Karpas-422 (cell line): ENCODE measurements at places on chromosomes 5 and 9. TPM values are rescaled to one million over a fixed set of nuclear protein-coding genes. Genes with fewer than 3 reads are reported as not detected.

Gene DIPK1B
- not detected in 2 replicates for total RNA-seq

DNA sequence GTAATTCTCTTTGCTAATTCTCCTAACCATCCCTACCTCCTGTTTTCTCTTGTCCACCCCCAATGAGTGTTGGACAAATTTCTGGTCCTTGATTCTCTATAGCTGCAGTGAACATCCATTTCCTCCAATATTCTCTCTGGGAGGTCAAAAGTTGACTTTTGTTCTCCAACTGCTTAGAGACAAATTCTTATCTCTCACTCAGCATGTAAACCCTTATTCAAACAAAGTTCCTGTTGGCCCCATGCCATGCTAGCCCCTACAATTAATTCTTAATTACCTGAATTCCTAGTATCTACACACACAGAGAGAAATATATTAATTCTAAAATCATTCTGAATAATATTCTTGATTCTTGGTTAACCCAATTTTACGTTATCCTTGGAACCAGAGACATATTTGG, 472.9 kb upstream of the ACTBL2 start:
- no peak for DNase-seq

- DNase-seq, result no peak
Measured at GRCh38 chr5:125100951-125101350, 354.5 kb upstream of the ZNF608 start.

- DNase-seq, result no peak
Measured at GRCh38 chr9:16482764-16483163, 387.7 kb downstream of the BNC2 start.

Gene OR13C2
- not detected in 2 replicates for total RNA-seq

DNA sequence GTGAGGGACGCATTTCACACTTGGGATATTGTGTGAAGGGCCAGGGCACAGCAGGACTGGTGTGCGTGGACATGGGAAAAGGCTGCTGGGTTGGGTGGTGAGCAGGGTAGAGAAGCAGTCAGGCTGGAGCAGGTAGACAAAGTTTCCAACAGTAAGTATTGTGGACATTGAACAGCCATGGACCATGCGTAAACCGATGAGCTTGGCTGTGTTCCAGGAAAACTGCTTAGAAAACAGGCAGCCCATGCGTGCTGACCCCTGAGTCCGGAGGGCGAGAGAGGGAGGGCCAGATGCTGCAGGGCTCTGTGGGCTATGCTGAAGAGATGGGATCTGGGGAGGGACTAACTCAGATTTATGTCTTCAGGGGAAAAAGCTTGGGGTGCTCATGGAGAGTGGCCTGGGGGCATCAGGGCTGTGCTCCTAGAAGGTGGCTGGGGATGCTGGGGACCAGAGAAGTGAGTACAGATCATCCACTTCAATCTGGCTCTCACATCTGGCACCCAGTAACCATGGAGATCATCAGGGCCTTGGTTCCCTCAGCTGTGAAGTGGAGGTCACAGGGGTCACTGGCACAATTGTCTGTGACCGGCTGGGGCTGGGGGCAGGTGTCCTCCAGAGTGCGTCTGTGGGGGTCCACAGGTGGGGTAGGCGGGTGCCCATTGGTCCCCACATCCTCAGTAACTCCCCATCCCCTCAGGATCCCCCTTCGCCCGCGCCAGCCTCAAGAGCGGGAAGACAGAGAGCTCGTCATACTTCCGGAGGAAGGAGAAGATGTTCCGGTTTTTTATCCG, 93.3 kb downstream of the CACNA1B start:
- no peak for DNase-seq

- no peak for DNase-seq
Measured at GRCh38 chr9:132494857-132495256, 84.8 kb downstream of the CFAP77 start.

- no peak for DNase-seq
Measured at GRCh38 chr5:37846786-37847310, 7.0 kb upstream of the GDNF start.

- no peak for DNase-seq
Measured at GRCh38 chr9:112050544-112051475, 124.3 kb downstream of the SUSD1 start.

GRCh38 chr5:80964919-80965318, 4.8 kb downstream of the RASGRF2 start:
- DNase-seq, result peak; percentile 78

DNA sequence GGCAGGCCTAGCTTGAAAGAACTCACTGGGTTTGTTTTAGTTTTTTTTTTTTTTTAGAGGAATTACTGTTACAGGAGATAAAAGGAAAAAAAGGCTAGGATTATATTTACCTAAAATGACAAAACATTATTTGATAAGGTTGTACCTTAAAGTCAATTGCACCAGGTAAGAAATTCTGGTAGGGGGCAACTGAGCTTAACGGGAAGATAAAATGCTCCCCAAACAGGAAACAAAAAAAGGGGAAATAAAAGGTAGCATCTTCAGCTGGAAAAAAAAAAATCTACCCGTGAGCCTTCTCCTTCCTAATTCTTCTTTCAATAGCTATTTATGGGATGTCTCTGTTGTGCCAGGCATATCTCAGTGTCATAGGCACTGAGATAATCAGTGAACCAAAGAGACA, 164.5 kb downstream of the PIK3R1 start:
- DNase-seq, result no peak

Gene GPRIN1
- 1.9 and 4.6 TPM in 2 replicates for total RNA-seq

Gene OLFM1
- total RNA-seq, result not detected in 2 replicates

DNA sequence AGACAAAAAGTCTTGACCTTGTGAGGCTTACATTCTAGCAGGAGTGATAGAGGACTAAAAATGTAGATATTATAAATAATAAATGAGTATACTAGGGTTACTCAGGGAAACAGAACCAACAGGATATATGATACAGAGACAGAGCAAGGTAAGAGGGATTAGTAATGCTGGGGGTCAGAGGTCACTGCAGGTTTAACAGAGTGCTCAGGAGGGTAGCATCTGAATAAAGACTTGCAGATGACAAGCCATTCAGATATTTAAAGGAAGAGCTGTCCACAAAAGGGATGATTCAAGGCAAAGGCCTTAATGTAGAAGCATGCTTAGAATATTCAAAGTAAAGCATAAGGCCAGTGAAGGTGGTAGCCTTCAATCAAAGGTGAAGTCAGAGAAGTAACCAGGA, 65.6 kb upstream of the SEMA6A start:
- DNase-seq, result no peak

Gene NAIP
- 11.9 and 26.7 TPM in 2 replicates for total RNA-seq

Gene SPINK4
- total RNA-seq, result not detected in 2 replicates

GRCh38 chr5:178434016-178434761, 156.0 kb downstream of the COL23A1 start:
- no peak for DNase-seq

DNA sequence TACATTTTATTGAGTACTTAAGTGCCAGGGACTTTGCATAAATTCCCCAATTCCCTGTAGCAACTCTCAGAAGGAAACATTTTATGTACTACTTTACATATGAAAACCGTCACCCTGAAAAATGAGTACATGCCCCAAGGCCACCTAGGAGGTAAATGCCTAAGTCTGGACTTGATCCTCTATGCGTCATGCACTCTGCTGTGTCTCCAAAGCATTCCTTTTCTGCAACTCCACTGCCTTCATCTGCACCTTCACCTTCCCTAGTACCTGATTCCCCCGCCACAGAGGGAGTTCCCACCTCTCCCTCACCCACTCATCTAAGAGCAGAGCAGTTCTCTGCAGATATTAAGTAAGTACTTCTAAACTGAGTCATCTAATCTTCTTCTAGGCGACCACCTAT, 75.2 kb upstream of the HRH2 start:
- no peak for DNase-seq

DNA sequence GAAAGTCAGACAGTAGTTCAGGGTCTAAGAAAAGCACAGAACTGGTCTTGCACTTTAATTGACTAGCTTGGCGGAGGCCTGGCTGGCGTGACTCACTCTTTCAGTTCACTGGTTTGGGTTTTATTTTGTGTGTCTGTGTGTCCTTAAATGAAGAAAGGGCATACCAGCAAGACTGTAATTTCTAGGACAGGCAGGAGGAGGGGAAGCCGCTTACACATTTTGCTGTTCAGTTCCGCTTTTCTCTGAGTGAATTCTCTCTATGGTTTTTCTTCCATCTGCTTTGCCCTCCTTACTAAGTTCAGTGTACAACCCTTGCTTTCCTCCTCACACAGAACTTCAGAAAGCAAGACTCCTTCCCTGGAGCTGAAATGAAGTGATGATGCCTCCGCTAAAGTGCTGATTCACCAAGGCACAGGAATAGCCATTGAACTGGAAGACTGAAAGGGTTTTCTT, 150.8 kb downstream of the MEF2C start:
- peak; percentile 80 for DNase-seq

Gene XPA
- 22.2 and 28.8 TPM in 2 replicates for total RNA-seq

GRCh38 chr9:2243666-2244555, 228.8 kb downstream of the SMARCA2 start:
- no peak for DNase-seq

GRCh38 chr5:32605766-32606152, 20.4 kb downstream of the SUB1 start:
- DNase-seq, result no peak

Gene PCDHA9
- total RNA-seq, result not detected in 2 replicates

Gene GABRA6
- total RNA-seq, result not detected in 2 replicates

- no peak for DNase-seq
Measured at GRCh38 chr5:160379511-160379910, 9.1 kb upstream of the C1QTNF2 start.

DNA sequence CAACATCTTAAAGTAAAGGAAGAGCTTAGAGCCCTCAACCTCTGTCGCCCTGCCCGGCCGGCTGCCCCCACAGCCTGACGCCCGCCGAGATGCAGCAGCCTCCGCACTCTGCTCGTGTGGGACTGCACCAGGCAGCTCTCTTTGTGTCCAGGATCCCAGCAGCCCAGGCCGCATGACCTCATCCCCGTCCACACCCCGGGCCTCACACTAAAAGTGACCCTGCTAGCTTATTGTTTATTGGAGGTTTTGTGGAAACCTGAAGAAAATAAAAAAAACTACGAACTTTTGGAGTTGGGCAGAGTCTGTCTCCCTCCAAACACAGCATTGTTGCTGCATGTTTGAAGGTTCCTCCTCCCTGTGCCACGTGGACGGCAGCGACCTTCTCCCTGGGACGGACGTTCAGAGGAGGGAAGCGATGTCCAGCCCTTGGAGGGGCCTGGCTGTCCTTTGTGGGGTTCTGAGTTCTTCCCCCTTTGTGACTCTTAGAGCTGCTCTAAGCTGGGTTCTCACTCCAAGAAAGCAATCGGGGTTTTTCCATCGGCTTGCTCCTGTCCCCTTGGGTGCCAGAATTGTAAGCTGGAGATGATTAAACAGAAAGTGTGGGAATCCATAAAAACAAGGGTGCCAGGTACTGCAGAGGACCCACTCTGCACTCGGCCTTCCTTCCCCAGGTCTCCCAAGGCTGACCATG, 103.5 kb upstream of the COL5A1 start:
- DNase-seq, result no peak

GRCh38 chr5:95422838-95423237, 31.7 kb downstream of the FAM81B start:
- DNase-seq, result no peak

Gene FAM163B
- not detected in 2 replicates for total RNA-seq

Gene CARTPT
- total RNA-seq, result not detected in 2 replicates

Gene SLC23A1
- total RNA-seq, result not detected in 2 replicates

DNA sequence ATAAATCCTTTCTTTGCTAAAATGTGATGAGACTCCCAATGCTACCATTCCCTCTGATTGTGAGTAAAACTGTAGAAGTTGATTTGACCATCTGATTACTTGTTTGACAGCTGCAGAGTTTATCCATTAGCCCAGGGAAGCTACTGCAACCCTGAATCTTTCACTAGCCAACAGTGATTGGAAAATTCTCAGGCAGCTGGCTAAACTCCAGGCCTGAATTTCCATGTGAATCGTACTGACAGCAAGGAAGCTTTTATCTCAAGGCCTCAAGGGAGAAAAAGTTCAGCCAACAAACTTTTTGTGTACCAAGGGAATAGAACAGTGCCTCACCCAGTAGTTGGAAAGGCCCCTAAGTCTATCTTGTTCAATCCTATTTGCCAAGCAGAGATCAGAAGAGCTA, 246.7 kb upstream of the TRPM3 start:
- DNase-seq, result no peak

Gene IFNK
- not detected in 2 replicates for total RNA-seq

GRCh38 chr5:93058309-93058708, 522.7 kb downstream of the NR2F1-AS1 start:
- DNase-seq, result no peak

DNA sequence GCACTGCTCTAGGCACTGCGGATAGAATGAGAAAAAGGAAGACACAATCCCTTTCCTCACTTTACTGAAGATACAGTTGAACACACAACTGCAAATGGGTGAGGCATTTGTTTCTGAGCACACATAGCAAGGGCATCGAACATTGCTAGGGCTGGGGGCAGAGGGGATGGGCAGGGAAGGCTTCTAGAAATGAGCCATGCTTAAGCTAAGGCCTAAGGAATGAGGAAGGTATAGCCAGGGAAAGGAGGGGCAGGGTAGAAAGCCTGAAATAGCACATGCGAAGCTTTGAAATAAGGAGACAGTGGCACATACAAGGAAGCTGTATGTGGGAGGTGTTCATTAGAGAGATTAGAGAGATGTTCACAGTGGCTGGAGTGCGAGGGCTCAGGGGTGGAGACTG, 92.7 kb downstream of the KIF4B start:
- DNase-seq, result no peak

Gene EGFL7
- total RNA-seq, result not detected in 2 replicates

DNA sequence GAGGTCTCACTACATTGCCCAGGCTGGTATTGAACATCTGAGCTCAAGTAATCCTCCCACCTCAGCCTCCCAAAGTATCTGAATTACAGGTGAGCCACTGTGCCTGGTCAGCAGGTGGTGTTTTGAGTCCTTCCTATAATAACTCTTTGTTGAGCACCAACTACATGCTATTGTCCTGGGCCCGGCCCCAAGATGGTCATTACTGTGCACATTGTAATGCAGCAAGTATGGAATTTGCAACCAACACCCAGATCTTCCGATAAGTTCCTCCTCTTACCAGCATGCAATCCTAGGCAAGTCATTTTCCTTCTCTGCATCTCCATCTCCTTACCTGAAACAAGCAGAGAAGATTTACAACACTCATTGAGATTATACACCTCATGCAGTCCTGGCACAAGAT, 510.3 kb upstream of the KLF4 start:
- DNase-seq, result no peak

DNA sequence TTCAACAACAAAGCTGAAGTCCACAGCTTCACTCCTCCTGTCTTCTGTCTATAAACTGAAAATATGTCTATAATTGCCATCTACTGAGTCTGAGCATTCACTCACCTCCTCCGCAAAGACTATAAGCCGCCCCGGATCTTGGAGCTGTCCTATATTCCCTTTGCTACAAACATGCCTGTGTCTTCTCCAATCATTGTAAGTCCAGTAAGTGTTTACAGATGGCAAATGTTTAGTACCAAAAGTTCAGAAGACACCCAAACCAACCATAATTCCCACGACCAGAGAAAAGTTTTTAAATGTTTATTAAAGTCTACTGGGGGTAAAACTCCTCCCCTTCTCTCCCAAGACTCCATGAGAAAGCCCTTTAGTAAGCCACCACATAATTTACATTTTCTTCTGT, 80.9 kb downstream of the EBF1 start:
- no peak for DNase-seq
